Trophoblast cell (in vitro differentiated cells and primary cell): ENCODE measurements at places on chromosomes 12 and 14.

DNA sequence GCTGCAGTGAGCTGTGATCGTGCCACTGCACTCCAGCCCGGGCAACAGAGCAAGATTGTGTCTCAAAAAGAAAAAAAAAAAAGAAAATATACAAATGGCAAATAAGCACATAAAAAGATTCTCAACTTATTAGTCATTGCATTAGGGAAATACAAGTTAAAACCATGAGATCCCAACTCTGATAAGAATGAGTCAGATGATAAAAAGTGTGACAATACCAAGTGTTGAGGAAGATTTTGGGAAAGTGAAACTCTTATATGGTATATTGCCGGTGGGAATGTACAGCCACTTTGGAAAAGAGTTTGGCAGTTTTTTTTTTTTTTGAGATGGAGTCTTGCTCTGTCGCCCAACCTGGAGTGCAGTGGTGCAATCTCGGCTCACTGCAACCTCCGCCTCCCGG, 7.6 kb upstream of the PRPF40B start:
- no peak for DNase-seq
- H3K27me3 ChIP-seq: no peaks in the 10 kb centered on the region
- no peak overlapping the region for H3K4me3 ChIP-seq
- no peaks in the 10 kb centered on the region for H3K36me3 ChIP-seq

- DNase-seq: no peak
- no peaks in the 10 kb centered on the region for H3K27me3 ChIP-seq
- H3K27ac ChIP-seq: no peak overlapping the region
- peaks cover 2% of the 10 kb centered on the region for H3K36me3 ChIP-seq
- H3K4me1 ChIP-seq: peaks cover 11% of the 10 kb centered on the region
These were observed 20.5 kb downstream of the DERA start for GRCh38 chr12:15931590-15932053.

DNA sequence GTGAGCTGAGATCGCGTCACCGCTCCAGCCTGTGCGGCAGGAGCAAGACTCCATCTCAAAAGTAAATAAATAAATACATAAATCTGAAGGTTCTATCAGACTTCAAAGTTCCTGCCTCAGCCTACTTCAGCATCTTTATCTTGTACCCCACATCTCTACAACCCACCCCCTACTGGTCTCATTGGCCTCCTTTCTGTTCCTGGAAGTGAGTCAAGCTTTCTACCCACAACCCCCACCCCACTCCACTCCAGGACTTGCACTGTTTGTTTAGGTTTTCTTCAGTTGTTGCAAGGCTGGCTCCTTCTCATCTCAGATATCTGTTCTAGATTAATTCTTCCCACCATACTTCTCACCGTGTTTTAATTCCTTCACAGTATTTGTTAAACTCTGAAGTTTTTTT, 714 bp upstream of the PSMC6 start:
- H3K27ac ChIP-seq: peak overlapping the region; percentile 71
- no peak overlapping the region for H3K4me3 ChIP-seq
- H3K36me3 ChIP-seq: peaks cover 2% of the 10 kb centered on the region
- H3K27me3 ChIP-seq: no peaks in the 10 kb centered on the region
- peaks cover 2% of the 10 kb centered on the region for H3K4me1 ChIP-seq
- DNase-seq: no peak

- no peaks in the 10 kb centered on the region for H3K27me3 ChIP-seq
- H3K27ac ChIP-seq: no peak overlapping the region
- no peak overlapping the region for H3K4me3 ChIP-seq
- H3K36me3 ChIP-seq: no peaks in the 10 kb centered on the region
- no peaks in the 10 kb centered on the region for H3K4me1 ChIP-seq
These were observed 10.7 kb upstream of the FKBP4 start for GRCh38 chr12:2783936-2784600.

DNA sequence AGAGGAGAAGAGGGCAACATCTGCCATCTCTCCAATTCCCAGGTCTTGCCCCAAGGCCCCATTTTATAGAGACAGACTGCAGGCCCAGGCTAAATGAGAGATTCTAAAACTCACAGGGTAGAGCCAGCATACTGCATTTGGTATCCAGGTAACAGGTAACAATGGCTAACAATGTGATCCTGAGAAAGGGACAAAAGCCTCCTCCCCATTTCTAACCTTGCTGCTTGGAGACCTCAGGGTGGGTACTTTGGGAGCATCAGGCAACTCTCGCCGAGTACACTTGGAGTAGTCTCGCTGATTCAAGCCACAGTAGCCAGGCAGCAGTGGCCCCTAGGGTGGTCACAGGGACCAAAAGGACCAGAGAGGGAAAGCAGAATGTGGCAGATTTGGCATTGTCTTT, 162.6 kb upstream of the PLEKHA5 start:
- no peaks in the 10 kb centered on the region for H3K36me3 ChIP-seq
- H3K4me1 ChIP-seq: peaks cover 2% of the 10 kb centered on the region
- H3K27ac ChIP-seq: no peak overlapping the region
- H3K4me3 ChIP-seq: no peak overlapping the region

- H3K27me3 ChIP-seq: no peaks in the 10 kb centered on the region
- H3K36me3 ChIP-seq: no peaks in the 10 kb centered on the region
- no peak overlapping the region for H3K27ac ChIP-seq
- H3K4me1 ChIP-seq: no peaks in the 10 kb centered on the region
These were observed 49.9 kb downstream of the OTX2 start for GRCh38 chr14:56760164-56760914.

DNA sequence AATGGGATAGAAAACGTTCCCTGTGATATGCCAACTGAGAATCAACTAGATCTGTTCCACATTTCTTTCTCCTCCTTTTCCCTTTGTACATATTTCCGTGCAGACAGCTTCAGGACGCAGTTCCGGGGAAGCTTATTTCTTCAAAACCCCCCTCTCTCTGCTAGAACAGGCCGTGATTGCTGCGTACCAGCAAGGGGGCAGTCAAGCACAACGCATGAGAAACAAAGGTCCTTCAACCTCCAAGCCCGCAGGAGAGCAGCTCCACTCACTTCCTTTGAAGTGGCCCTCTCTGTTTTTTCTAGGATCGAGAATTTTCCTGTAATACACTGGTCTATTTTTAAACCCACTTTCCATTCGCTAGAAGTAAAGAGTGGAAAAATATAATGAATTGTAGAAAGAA, 80.8 kb downstream of the ZNF664 start:
- peak; percentile 24 for DNase-seq
- H3K36me3 ChIP-seq: no peaks in the 10 kb centered on the region
- no peak overlapping the region for H3K27ac ChIP-seq
- no peak overlapping the region for H3K4me3 ChIP-seq
- H3K4me1 ChIP-seq: no peaks in the 10 kb centered on the region

DNA sequence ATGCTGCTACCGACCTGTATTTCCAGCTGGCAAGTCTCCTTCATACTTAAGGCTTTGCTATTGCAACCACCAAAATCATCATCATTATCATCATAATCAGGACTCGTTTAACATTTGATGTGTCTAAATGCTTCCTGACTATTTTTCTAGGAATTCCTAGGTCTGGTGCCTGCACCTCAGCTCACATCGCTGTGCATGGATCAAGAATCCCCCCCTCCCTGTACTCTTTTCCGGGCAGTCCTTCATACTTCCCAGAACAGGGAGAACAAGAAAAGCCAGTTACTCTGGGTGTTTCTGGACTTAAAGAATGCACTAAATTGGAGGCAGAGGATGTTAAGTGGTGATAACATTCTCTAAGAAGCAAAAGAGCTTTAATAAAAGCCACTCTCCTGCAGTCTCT, 9.4 kb downstream of the ERP27 start:
- H3K27me3 ChIP-seq: no peaks in the 10 kb centered on the region
- H3K36me3 ChIP-seq: no peaks in the 10 kb centered on the region
- H3K4me1 ChIP-seq: peaks cover 10% of the 10 kb centered on the region

- H3K4me3 ChIP-seq: no peak overlapping the region
- H3K27me3 ChIP-seq: no peaks in the 10 kb centered on the region
- DNase-seq: no peak
- H3K4me1 ChIP-seq: peaks cover 25% of the 10 kb centered on the region
These were observed 16.6 kb upstream of the GPR68 start for GRCh38 chr14:91261115-91261514.

GRCh38 chr12:9668161-9669018, 1.1 kb upstream of the CLEC2D start:
- no peak overlapping the region for H3K4me3 ChIP-seq
- no peaks in the 10 kb centered on the region for H3K36me3 ChIP-seq
- DNase-seq: no peak
- no peaks in the 10 kb centered on the region for H3K27me3 ChIP-seq

GRCh38 chr14:100556936-100557505, 30.2 kb downstream of the BEGAIN start:
- no peak for DNase-seq
- no peak overlapping the region for H3K27ac ChIP-seq
- no peaks in the 10 kb centered on the region for H3K27me3 ChIP-seq
- no peak overlapping the region for H3K4me3 ChIP-seq
- H3K36me3 ChIP-seq: no peaks in the 10 kb centered on the region
- no peaks in the 10 kb centered on the region for H3K4me1 ChIP-seq

DNA sequence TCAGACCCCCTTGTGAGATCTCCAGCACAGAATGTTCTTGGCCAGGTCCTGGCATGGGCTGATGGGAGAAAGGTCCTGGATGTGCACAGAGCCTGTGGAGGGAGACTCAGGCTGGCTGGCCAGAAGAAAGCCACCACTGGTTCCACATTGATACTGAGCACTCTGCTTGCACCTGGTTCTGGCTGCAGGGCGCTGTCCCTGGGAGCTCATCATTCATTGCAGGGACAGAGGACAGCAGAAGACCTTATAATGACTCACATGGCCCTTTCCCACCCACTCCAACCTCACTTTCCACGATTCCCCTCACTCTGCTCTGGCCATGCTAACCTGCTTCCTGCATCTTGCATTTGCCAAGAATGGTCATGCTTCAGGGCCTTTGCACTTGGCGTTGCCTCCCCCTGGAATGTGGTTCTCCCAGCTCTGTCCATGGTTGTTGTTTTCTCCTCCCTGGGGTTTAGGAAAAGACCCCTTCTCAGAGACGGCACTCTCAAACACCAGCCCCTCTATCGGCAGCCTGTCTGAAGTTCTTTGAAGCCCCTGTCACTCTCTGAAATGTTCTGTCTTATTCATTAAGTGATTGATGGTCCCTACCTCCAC, 10.3 kb downstream of the KRT7 start:
- no peak for DNase-seq
- H3K4me3 ChIP-seq: no peak overlapping the region
- H3K27me3 ChIP-seq: no peaks in the 10 kb centered on the region
- peaks cover 80% of the 10 kb centered on the region for H3K36me3 ChIP-seq
- H3K4me1 ChIP-seq: peaks cover 43% of the 10 kb centered on the region
- no peak overlapping the region for H3K27ac ChIP-seq

DNA sequence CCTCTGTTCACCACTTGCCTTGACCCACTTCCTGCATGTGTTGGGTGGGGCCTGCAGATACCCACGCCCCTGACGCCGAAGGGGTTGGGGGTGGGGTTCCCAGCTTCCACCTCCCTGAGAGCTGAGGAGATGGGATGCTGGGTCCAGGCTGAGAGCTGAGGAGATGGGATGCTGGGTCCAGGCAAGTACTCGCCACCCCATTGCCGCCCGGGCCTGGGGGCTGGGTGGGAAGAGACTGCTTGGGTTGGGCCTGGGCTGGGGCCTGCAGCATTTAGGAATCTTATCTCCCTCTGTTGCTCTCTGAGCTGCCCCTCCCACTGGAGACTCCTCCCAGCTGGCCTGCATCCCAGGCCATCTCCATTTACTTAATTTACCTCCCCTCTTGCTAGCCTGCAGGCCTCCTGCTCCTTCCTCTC, 17.4 kb downstream of the TEAD4 start:
- no peak overlapping the region for H3K27ac ChIP-seq
- H3K4me3 ChIP-seq: no peak overlapping the region
- H3K27me3 ChIP-seq: no peaks in the 10 kb centered on the region
- DNase-seq: no peak
- H3K4me1 ChIP-seq: peaks cover 6% of the 10 kb centered on the region

DNA sequence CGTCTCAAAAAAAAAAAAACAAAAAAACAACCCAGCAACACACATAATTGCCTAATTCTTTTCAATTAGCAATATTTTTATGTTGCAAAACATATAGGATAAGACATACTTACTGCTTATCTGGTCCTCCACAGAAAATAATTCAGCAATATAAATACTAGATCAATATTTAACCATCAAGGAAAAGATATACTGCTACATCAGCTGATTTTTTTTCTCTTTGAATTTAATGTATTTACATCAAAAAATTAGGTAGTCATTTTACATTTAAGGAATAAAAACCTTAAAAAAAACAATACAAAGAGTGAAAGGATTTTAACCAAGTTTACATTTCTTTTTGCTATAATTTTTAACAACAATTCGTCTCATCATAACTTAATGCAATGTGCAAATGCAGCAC, 28.1 kb downstream of the SPTSSA start:
- no peak for DNase-seq
- no peaks in the 10 kb centered on the region for H3K27me3 ChIP-seq
- peaks cover 2% of the 10 kb centered on the region for H3K4me1 ChIP-seq
- no peak overlapping the region for H3K27ac ChIP-seq
- H3K36me3 ChIP-seq: no peaks in the 10 kb centered on the region
- H3K4me3 ChIP-seq: no peak overlapping the region

GRCh38 chr12:28844718-28845117, 304.4 kb upstream of the FAR2 start:
- H3K4me1 ChIP-seq: no peaks in the 10 kb centered on the region
- H3K4me3 ChIP-seq: no peak overlapping the region
- no peak for DNase-seq
- no peaks in the 10 kb centered on the region for H3K36me3 ChIP-seq
- H3K27me3 ChIP-seq: no peaks in the 10 kb centered on the region

- H3K4me1 ChIP-seq: peaks cover 20% of the 10 kb centered on the region
- peak; percentile 99 for DNase-seq
- H3K27me3 ChIP-seq: no peaks in the 10 kb centered on the region
- peak overlapping the region; percentile 89 for H3K27ac ChIP-seq
- H3K4me3 ChIP-seq: no peak overlapping the region
These were observed 14.1 kb downstream of the RILPL1 start for GRCh38 chr12:123519141-123520001.

GRCh38 chr12:112007945-112008344, 5.0 kb downstream of the TMEM116 start:
- DNase-seq: no peak
- H3K27me3 ChIP-seq: no peaks in the 10 kb centered on the region
- H3K4me1 ChIP-seq: peaks cover 5% of the 10 kb centered on the region
- no peak overlapping the region for H3K27ac ChIP-seq
- no peak overlapping the region for H3K4me3 ChIP-seq

- H3K4me1 ChIP-seq: peaks cover 5% of the 10 kb centered on the region
- H3K36me3 ChIP-seq: no peaks in the 10 kb centered on the region
- no peak for DNase-seq
- H3K4me3 ChIP-seq: peak overlapping the region; percentile 47
- H3K27ac ChIP-seq: no peak overlapping the region
These were observed 886 bp upstream of the PRICKLE1 start for GRCh38 chr12:42590330-42590934.

GRCh38 chr12:124599074-124599999, 31.9 kb upstream of the NCOR2 start:
- H3K4me1 ChIP-seq: peaks cover 12% of the 10 kb centered on the region
- H3K27me3 ChIP-seq: no peaks in the 10 kb centered on the region
- no peaks in the 10 kb centered on the region for H3K36me3 ChIP-seq
- DNase-seq: peak; percentile 40
- H3K4me3 ChIP-seq: no peak overlapping the region

DNA sequence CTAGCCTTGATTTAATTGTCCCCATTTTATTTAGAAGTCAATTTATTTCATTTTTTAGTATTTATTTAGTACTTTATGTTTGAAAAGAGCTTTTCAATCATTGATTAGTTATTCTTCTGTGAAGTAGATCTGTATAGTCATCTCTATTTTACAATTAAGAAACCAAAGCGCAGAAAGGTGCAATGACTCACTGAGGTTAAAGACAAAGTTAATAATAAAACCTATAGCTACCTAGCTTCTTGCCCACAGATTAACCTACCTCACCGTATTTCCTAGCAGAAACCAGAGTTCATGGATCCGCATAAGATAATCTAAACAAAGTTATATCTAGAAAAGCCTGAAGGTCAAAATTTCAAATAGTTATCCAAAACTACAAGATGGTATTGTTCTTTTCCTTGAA, 176.4 kb downstream of the GRIN2B start:
- H3K36me3 ChIP-seq: no peaks in the 10 kb centered on the region
- no peaks in the 10 kb centered on the region for H3K4me1 ChIP-seq
- no peaks in the 10 kb centered on the region for H3K27me3 ChIP-seq
- DNase-seq: no peak
